ENCODE measurements at places on chromosomes 11 and 22.

GRCh38 chr11:126853732-126854131 is 146.8 kb downstream of the KIRREL3 start:
- DNase-seq = no peak

DNA sequence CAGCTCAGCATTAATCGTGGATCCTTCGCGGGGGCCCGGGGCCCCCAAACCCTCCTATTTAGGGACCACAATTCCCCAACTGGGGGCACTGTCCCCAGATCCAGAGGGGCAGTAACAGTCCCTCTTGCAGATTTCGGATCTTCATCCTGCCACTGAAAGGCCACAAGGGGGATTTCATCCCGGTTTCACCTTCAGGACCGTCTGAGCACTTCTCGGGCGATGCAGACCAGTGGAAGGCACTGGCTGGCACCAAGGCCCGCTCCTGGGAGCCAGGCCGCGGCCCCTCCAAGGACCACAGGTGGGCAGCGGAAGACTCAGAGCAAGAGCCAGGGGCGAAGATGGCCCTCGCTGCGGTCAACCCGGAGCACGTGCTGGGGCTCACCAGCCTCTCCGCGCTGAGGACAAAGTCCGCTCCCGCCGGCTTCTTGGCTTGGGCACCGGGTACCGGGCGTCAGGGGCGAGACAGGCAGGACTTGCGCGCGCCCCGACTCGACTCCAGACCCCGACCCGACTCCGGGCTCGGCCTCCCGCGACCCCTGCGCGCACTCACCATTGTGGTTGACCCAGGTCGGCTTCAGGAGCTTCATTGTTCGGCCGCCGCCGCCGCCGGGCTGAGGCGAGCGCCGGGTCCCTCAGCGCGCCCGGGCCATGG is 517 bp downstream of the HIRA start:
- peak; percentile 20 for DNase-seq

DNA sequence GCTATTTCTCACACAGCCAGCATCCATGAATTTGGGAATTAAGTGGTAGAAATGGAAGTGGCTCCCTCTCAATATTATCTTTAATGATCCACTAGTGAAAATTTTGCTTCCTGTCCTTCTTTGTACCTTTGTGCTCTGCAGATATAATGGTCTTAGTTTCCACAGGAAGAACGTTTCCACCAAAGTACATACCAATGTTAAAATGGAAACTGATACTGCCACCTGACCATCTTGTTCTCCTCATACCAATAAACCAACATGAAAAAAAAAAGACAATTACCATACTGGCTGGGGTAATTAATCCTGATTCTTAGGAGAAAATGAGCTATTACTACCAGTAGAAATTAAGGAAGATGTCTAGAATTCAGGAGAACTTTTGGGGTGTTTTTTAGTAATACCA is 32.3 kb downstream of the C11orf65 start:
- no peak for DNase-seq

GRCh38 chr11:11789735-11790369 is 51.9 kb upstream of the USP47 start:
- DNase-seq = no peak

- peak; percentile 19 for DNase-seq
Observed at GRCh38 chr11:209275-210121, 2.0 kb downstream of the RIC8A start.

GRCh38 chr11:132859306-132859705 is 673.0 kb downstream of the OPCML start:
- no peak for DNase-seq

DNA sequence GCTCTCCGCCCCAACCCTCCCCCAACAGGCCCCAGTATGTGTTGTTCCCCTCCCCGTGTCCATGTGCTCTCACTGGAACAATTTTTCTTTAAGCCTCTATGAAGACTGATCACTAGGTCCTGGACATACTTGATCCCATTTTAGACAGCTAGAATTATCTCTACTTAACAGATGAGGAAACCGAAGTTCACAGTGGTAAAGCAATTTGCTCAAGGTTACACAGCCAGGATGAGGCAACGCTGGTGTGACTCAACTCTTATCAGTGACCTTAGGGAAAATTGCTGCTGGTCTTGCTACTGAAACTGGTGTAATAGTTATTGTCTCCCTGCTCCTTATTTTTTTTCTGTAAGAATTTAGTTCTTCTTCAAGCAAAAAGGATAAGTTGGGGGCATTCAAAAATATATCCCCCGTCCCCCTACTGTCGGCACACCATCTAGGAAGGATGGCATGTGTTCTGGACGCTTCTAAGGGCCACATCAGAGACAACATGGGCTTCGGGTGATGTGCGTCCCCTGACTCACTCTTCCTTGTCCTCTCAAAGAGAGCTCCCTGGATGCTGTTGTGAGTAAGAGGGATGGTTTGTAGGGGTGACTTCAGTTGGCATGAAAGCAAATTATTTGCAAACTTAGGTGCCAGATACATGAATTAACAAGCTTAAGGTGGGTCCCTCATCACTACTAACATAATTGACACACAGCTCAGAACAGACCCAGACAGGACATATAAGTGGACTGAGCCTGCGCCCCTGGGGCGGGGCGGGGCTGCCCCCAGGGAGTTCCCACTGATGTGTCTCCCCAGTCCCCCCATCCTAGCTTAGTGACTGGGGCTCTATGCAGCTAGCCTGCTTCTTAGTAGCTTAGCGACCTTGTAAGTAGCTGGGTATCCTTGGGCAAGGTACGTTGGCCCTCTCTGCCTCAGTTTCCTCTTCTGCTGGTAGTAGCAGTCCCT is 23.6 kb upstream of the ALX4 start:
- DNase-seq = peak; percentile 31

- DNase-seq = no peak
Observed at GRCh38 chr22:19713245-19713644, 1.1 kb upstream of the SEPTIN5 start.

- no peak for DNase-seq
Observed at GRCh38 chr22:44119669-44120313, 60.9 kb upstream of the PARVG start.

DNA sequence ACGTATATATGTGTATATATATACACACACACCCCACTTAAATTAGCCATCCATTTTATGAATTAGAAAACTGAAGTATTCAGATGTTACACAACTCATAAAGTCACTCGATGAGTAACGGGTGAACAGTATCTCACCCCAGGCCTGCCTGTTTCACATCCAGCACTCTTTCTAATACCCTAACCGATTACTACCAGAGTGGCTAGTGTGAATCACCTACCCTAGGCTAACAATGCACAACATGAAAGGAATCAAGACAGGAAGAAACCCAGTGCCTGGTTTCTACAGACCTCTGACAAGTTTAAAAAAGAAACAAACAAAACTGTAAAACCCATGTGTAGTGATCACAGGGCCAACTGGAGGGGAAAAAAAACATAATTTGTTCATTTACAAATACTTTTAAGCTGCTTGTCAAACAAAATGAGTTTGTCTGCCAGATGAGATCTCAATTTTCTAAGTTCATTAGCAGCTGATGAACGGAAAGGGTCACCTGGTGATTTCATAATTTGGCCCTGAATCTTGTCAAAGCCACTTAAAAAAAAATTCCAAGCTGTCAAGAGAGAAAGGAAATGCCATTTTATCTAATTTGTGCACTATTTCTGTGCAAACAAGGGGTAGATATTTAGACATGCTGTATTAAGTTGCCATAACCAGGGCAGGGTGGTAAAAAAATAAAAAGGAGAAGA is 134.8 kb downstream of the LARGE1 start:
- DNase-seq = no peak

DNA sequence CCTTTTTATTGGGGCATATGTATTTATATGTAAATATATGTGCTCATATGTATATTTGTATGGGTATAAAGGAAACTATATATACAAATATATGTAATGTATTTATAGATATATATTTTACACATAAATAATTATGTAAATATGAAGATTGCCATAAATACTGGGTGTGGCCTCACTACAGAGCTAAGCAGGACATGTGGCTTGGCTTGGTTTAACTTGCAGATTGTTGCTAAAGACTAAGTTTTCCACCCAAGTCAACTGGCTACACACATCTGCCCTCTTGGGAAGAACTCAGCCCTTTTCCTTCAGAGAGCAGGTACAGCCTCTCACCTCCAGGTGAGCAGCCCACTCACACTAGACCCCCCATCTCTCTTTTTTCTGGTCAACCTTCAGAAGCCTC is 315.5 kb downstream of the OPCML start:
- DNase-seq = no peak

- peak; percentile 15 for DNase-seq
Observed at GRCh38 chr11:128365044-128365443, 222.3 kb downstream of the ETS1 start.

DNA sequence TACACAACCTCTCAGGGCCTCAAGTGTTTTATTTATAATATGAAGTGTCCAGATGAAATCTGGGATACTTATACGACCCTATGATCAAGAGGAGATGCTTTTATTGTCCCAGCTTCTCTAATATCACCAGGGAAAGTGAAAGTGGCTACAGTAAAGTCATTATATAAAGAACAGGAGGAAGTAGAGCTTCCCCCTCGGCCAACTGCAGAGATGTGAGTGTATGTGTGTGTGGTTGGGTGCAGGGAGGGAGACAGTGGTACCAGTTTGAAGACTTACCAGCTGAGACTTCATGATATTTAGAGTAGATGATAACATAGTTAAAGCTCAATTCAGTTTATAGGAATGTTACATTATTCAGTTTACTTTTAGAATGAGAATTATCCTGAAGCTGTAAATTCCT is 373.6 kb upstream of the DDI1 start:
- peak; percentile 13 for DNase-seq

DNA sequence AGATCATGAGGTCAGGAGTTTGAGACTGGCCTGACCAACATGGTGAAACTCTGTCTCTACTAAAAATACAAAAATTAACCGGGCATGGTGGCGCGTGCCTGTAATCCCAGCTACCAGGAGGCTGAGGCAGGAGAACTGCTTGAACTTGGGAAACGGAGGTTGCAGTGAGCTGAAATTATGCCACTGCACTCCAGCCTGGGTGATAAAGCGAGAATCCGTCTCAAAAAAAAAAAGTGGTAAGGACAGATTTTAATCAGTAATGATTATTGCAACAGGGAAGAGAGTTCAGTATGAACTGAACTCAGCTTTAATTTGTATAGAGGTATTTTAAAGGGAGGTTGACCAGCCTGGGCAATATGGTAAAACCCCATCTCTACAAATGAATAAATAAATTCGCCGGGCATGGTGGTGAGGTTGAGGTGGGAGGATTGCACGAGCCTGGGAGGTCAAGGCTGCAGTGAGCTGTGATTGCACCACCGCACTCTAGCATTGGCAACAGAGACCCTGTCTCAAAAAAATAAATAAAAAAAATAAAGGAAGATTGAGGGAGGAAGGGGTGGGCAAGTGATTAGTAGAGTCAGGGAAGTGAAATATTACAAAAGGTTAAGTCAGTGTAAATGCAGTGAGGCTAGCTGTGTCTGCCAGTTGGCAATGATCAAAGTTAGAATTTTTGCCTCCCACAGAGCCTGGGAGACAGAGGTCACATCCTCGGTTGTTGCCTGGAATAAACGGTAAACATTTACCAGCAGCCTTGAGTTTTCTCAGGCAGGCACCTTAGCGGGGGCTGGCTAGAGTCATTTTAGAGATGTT is 2.6 kb upstream of the MCM5 start:
- peak; percentile 40 for DNase-seq

GRCh38 chr11:85867751-85868150 is 12.6 kb downstream of the CCDC83 start:
- DNase-seq = no peak

GRCh38 chr22:43244803-43245527 is 58.0 kb upstream of the TTLL12 start:
- no peak for DNase-seq

GRCh38 chr22:43088627-43088983 is 586 bp downstream of the TTLL1 start:
- DNase-seq = no peak

DNA sequence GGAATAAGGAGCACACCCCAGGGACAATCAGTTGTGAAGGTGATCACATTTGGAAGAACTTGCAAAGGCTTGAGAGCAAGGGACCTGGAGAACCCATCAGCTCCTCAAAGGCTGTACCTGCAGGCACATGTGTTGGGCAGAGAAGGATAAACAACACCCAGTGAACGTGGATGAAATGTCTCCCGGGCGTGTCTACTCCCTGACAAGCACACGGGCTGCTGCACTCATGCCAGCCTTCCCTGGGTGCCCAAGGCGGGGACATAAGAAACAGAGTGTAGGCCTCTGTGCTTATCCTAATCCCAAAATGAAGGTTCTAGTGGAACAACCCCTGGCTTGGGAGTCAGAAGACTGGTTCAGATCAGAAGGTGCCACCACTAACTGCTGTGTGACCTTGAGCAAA is 46.7 kb downstream of the DSCAML1 start:
- DNase-seq = no peak

GRCh38 chr11:123590296-123590912 is 64.0 kb downstream of the SCN3B start:
- DNase-seq = no peak

- DNase-seq = no peak
Observed at GRCh38 chr11:58057481-58057880, 26.7 kb downstream of the OR6Q1 start.

DNA sequence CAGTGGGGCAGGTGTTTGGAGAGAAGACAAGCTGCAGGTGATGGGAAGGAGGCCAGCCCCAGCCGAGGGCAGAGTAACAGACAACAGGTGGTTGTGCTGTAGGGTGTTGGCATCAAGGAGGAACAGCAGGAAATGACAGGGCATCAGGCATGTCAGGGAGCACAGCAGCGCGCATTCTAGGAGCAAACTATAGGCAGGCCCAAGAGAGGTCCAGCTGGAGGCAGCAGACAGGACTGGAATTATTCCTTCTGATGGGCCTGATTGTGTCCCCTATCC is 13.6 kb downstream of the ADM start:
- no peak for DNase-seq

- no peak for DNase-seq
Observed at GRCh38 chr11:60952742-60953170, 780 bp upstream of the SLC15A3 start.

GRCh38 chr22:39750759-39751158 is 142.8 kb downstream of the ENTHD1 start:
- no peak for DNase-seq

Measured in inflammatory macrophage (primary cell).